ENCODE measurements at places on chromosomes 1 and 21. TPM values are rescaled to one million over a fixed set of nuclear protein-coding genes. Genes with fewer than 3 reads are reported as not detected.

AMY2B gene
- polyA plus RNA-seq: 1.1 TPM

PRKAA2 gene
- polyA plus RNA-seq: 0.70 TPM

OR6N1 gene
- not detected for polyA plus RNA-seq

PDZK1 gene
- 0.15 TPM for polyA plus RNA-seq

ITGB3BP gene
- 5.5 TPM for polyA plus RNA-seq

CHIT1 gene
- polyA plus RNA-seq: not detected

BRDT gene
- polyA plus RNA-seq: not detected

UBL4B gene
- polyA plus RNA-seq: 34.8 TPM

OR2T2 gene
- not detected for polyA plus RNA-seq

SLC44A3 gene
- polyA plus RNA-seq: 1.1 TPM

ETV3L gene
- polyA plus RNA-seq: not detected

CFHR3 gene
- not detected for polyA plus RNA-seq

AQP10 gene
- not detected for polyA plus RNA-seq

DNA sequence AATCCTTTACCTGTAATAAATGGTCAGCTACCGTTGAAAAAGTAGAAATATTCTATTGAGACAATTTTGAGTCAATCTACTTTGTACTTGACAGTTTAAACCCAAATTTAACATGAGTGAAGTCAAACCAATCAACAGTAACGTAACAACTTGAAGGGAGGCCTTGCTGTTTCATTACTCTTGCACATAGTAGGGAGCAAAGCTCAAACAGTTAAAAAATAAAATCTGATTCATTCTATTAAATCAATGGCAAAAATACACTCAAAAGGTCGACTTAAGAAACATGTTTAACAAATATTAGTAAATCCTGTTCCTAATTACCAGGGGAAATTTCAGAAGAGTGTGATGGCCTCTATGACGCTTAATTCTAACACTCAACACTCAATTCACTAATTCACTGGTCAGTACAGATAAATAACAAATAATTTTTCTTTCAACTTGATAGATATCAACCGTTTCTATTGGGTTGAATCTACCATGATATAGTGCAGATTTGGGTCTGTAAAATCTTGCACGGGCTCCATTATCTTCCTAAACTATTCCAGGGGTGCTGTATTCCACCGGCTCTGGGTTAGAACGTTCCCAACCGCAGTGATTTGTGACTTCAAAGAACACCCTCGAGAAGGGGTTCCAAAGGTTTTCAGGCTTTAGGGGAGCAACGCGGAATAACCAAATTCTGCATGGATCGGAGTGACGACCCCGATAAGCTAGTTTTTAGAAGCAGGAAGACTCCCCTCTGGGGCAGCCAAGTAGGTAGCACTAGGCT lies 1.4 kb downstream of the TARBP1 start:
- no peak for DNase-seq

- DNase-seq: no peak
Observed at GRCh38 chr1:101976161-101976560, 20.6 kb downstream of the OLFM3 start.

DNA sequence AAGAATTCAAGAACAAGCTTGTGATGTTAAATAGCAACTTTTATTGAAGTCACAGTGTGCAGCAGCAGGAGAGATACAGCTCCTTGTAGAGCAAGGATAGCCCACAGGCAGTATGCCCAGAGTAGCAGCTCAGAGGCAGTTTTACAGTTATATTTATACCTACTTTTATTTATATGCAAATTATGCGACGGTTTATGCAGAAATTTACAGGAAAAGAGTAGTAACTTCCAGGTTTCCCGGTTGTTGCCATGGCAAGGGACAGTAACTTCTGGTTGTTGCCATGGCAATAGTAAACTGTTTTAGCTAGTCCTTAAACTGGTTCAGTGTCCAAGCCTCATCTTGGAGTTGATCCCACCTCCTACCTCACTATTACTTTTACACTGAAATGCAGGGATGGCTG lies 344.6 kb upstream of the LYPLAL1 start:
- no peak for DNase-seq

GRCh38 chr1:210500831-210501230 lies 172.1 kb downstream of the HHAT start:
- DNase-seq: no peak

DNA sequence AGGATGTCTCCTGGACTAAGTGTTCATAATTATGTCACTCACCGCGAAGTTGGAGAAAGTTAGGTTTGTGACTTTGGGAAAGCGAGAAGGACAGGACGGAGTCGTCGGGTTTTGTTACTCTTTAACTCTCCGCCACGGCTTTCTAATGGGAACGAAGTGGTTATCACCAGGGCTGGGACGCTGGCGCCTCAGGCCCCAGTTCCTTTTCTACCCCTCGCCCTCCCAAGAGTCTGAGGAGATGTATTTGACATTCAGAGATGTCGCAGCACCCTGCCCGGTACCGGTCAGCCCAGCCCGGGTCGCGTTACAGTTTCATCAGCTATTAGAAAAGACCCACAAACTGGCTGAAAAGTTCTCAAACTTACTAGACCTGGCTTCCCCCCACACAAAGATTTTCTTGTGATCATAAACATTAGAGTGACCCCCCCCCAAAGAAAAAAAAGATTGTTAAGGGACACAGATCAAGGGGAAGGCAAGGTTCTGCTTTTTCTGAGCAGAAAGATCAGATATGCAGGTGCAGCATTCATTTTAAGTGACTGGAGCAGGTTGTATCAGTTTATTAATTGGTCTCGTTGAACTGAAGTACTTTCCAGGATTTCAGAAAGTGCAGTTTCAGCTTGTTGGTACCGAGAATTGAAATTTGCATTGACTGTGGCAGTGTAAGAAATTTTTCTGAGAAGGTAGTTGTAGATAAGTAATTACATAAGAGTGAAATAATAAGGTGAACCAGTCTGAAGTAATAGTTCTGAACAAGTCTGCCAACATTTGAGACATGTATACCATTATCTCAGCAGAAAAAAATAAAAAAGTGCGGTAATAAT lies 859 bp upstream of the ZBTB18 start:
- no peak for DNase-seq

DNA sequence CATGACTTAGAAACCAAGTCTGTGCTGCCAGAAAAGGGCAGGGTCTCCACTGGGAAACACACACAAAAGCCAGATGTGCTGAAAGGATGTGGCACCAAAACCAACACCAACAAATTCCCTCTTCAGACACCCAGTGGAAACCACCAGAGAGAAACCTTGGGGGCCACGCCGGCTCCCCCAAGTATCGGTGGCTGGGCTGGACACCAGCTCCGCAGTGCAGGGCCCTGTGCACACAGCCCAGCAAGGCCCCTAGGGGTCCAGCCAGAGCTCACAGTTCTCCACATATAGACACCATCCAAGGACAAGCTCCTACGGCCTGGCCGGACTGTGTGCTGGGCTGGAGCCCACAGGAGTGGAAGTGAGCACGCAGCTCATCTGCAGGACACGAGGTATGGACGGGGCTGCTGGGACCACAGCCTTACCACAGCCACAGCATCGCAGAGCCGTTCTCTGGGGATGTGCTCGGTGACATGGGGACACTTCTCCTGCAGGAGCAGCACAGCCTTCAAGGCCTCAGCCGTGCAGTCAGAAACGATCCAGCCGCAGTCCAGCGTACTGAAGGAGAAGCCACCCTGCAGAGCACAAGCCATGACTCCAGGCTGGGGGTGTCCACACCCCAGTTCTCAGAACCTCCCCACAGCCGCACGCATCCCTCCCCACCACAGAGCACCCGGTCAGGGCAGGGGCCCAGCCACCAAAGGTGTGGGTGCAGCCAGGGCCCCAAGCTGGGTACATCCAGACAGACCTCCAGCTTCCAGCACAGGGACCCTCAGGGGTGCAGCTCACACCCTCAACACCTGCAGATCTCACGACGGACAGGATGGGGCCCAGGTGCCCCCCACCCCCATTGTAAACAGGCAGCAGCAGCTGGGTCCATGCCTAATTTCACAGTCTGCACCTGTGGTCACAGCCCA lies 21.3 kb downstream of the LSS start:
- no peak for DNase-seq

GRCh38 chr1:95012389-95012788 lies 60.4 kb downstream of the ALG14 start:
- peak; percentile 65 for DNase-seq

GRCh38 chr21:26555540-26556146 lies 17.4 kb downstream of the CYYR1 start:
- no peak for DNase-seq

DNA sequence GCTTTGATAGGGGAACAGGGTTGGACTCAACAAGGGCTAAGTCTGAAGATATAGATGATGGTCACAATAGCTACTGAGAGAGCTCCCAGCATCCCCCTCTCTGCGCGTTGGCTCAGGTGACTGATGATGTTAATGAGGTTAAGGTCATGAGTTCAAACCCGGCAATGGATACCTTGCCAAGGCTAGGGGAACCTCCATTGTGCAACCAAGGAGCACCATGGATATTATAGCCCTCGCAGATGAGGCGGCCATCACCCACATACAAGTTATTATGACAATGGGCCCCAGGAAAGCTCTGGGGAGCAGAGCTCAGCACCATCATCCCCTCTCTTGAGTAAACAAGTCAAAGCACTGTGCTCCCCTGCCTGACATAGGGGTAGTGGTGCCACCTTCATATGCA lies 8.2 kb downstream of the KCNA2 start:
- no peak for DNase-seq

DNA sequence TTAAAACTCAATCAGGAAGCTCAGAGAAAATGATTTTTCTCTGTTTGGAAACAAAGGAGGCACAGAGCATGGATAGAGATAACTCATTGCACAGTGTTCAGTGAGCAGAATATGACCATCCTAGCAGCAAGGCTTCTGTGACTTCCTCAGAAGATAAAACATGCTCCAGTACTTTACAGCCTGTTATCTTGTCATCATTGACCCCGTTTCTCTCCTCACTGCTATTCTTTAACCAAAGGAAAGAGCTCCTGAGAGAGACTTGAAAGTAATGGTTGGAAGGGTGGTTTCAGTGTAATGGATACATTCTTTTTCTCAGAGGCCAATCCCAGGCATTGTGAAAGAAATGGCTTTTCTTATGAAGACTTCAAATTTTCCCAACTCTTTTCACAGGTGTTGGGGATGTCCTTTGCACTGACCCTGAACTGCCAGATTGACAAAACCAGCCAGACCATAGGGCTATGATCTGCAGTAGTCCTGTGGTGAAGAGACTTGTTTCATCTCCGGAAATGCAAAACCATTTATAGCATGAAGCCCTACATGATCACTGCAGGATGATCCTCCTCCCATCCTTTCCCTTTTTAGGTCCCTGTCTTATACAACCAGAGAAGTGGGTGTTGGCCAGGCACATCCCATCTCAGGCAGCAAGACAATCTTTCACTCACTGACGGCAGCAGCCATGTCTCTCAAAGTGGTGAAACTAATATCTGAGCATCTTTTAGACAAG lies 25.9 kb downstream of the CD53 start:
- no peak for DNase-seq

DNA sequence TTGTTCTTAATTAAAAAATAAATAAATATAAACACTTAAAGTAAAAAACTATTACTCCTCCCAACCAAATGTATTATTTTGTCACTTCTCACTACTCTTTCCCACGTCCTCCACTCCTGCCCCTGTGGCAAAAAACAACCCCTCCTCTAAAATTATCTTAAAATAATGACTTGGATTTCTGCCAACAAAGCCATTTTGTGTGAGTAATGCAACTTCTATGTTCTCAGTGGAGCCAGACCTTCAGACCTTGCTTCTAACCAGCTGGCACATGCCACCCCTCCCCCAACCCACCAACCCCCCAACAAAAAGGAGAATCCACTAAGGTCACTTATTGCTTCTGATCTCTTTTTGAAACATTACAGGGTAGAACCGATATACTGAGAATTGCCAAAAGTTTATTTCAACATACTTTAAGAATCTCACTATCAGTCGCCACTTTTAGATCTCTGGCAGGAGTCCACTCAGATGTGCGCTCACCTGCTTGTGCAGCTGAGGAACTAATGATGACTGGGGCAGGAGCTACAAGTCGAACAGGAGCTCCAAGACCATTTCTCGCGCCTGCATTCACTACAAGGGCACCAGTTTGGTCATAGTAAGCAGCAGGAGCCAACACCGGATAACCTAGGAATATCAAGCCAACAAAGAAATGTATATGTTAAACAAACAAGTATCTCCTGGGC lies 58.3 kb upstream of the SDC3 start:
- no peak for DNase-seq

- DNase-seq: no peak
Observed at GRCh38 chr1:197920414-197921117, 3.4 kb downstream of the LHX9 start.

DNA sequence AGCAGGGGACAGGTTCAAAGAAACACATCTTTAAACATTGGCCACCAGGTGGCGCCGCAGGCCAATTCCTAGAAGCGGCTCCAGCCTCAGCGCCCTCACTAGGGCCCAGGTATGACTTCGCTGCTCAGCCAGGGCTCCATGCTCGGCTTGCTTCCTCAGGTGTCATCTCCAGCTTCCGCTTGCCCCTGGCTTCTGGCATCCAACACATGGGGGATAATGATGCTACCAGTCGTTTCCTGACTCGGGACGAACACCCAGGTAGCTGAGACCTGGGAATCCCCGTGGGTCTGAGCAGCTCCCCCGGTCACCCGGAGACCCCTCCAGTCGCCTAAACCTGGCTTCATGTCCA lies 8.5 kb upstream of the MEX3A start:
- DNase-seq: no peak

GRCh38 chr21:46208761-46209721 lies 19.5 kb downstream of the LSS start:
- no peak for DNase-seq
